ENCODE measurements at places on chromosomes 12 and 14.

GRCh38 chr12:29552994-29553748 lies 55.7 kb upstream of the OVCH1 start:
- DNase-seq: no peak

- no peak for DNase-seq
Measured at GRCh38 chr12:44428825-44429224, 447.3 kb downstream of the NELL2 start.

DNA sequence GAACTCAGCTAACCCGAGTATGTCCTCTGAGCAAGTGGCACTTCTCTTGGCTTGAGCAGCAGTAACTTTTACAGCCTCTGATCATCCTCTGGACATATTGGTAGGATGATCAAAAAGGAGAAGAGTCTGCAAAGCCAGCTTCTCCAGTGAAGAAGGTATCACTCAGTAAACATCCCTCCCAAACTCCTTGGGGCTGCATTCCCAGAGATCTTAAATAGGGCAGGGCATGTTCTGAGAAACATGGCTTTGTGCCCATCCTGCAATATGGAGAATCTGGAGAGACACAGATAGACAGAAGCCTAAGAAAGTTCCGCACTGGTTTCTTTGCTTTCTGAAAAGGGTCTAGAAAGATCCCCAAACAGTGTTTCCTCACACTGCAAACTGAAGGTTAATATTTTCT lies 65.4 kb downstream of the RBM19 start:
- no peak for DNase-seq

DNA sequence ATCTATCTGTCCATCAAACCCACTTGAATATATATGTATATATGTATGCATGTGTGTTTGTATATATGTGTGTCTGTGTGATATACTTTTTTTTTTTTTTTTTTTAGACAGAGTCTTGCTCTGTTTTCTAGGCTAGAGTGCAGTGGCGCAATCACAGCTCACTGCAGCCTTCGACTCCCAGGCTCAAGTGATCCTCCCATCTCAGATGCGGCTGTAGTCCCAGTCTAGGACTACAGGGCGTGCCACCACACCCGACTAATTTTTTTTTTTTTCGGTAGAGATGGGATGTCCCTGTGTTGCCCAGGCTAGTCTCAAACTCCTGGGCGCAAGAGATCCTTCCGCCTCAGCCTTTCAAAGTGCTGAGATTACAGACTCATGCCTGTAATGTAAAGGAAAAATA lies 13.0 kb upstream of the APOBEC1 start:
- no peak for DNase-seq

DNA sequence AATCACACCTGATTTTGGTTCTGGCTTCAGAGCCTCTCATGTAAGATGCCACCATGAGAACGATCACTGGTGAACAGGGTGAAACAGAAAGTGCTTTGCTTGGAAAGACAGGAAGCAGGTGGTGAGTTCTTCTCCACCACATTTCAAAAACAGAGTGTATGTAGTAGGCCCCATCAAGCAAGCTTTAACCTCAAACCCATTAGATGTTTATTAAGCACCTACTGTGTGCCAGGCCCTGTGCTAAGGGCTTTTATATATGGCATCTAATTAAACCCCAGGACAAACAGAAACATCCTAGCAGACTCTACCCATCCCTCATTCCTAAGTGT lies 47.8 kb upstream of the MED13L start:
- no peak for DNase-seq

GRCh38 chr14:100882026-100882967 lies 21.2 kb downstream of the RTL1 start:
- no peak for DNase-seq

DNA sequence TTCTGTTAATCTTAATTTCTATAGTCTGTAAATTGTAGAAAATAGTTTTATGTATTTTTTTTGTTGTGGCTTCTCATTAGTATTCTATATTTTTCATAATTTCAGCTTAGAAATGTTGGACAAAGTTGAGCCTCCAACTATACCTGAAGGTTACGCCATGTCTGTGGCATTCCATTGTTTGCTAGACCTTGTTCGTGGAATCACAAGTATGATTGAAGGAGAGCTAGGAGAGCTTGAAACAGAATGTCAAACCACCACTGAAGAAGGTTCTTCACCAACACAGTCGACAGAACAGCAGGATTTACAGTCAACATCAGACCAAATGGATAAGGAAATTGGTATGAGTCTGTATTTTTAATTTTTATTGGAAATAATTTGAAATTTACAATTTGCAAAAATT lies 65.7 kb downstream of the MON2 start:
- DNase-seq: no peak

GRCh38 chr14:99945732-99946651 lies 119.2 kb upstream of the EVL start:
- DNase-seq: no peak

DNA sequence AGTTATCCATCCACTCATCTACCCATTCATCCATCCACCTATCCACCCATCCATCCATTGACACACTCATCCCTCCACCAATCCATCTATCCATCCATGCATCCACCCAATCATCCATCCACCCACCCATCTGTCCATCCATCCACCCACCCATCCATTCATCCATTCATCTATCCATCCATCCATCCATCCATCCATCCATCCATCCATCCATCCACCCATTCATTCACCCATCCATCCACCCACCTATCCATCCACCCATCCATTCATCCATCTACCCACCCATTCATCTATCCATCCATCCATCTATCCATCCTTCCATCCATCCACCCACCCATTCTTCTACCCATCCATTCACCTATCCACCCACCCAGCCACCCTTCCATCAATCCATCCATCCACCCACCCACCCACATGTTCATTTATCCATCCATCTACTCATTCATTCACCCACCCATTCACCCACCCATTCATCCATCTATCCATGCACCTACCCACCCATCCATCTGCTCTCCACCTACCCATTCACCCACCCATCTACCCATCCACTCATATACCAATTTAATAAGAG lies 193.8 kb upstream of the ARID2 start:
- DNase-seq: no peak

DNA sequence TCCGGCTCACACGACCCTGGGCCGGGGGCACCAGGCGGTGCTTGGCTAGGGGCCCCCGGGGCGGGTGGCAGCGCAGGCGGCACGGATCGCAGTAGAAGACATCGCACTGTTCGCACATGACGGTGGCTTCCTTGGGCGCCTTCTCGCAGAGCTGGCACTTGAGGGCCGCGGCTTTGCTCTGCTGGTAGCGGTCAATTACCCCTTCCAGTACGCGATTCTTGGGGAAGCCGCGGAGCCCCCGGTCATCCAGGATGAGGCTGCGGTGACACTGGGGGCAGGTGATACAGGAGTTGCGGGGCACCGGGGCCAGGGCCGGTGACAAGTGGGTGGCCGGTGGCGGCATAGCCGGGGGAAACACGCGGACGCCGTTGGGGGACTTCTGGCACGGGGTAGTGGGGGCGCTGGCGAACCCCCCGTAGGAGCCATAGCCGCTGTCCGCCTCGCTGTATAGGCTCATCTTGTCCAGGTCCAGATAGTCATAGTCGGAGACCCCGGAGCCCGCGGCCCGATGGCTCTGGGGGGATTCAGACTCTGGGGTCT lies 553 bp downstream of the TRIM9 start:
- no peak for DNase-seq

DNA sequence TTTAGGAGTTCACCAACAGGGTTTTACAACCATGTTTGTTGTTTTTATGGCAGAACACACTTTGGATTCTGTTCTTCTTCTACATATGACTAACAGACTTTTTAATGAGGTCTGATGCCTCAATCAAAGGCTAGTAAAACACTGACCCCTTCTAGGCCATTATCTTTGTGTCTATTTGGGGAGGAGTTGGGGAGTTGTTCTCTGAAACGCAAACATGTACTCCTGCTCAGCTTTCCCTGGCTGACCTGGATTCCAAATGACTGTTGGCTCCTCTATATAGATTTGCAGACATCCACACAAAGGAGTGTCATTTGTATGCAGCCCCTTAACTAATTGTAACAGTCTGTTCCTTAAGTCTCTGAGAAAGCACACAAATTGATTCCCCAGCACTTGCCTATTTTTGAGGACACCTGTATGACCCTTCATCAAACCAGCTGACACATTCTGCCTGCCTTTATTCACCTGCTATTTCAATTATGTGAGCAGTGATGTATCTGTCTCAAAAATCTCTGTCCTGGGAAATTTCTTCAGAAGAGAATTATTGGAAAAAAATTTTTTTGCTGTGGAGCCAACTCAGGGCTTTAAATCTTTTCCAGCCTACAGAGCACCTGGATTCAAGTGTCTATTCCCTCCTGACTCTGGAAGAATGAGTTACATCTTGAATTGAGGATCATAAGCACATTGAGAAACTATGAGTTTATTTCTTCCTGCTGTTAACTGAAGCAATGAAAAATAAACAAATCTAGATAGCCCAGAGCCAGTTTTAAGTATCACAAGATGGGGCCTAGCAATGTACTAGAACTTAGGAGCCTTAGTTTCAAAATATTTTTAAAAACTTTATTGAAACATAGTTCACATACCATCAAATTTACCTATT lies 417.2 kb downstream of the RAD51B start:
- no peak for DNase-seq

GRCh38 chr12:56953314-56953713 lies 4.1 kb downstream of the RDH16 start:
- no peak for DNase-seq

GRCh38 chr12:77494296-77494695 lies 336.4 kb upstream of the NAV3 start:
- DNase-seq: no peak

- DNase-seq: no peak
Measured at GRCh38 chr14:52013984-52014600, 24.7 kb downstream of the RTRAF start.

GRCh38 chr12:4068981-4069669 lies 195.9 kb upstream of the PARP11 start:
- no peak for DNase-seq

- no peak for DNase-seq
Measured at GRCh38 chr14:76856769-76857168, 30.6 kb downstream of the LRRC74A start.

DNA sequence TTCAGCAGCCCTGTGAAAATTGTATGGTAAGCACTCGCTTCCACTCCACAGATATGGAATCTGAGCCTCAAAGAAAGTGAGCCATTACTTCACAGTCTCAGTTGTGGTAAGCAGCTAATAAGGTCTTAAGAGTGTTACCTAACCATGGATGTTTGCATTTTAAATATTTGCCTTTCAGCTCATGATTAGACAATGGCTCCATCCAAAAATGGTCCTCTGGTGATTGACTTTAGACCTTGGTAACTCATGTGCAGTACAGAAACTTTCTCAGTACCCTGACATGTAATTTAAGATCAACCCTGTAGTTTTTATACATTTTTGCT lies 1.8 kb downstream of the A2M start:
- DNase-seq: no peak

DNA sequence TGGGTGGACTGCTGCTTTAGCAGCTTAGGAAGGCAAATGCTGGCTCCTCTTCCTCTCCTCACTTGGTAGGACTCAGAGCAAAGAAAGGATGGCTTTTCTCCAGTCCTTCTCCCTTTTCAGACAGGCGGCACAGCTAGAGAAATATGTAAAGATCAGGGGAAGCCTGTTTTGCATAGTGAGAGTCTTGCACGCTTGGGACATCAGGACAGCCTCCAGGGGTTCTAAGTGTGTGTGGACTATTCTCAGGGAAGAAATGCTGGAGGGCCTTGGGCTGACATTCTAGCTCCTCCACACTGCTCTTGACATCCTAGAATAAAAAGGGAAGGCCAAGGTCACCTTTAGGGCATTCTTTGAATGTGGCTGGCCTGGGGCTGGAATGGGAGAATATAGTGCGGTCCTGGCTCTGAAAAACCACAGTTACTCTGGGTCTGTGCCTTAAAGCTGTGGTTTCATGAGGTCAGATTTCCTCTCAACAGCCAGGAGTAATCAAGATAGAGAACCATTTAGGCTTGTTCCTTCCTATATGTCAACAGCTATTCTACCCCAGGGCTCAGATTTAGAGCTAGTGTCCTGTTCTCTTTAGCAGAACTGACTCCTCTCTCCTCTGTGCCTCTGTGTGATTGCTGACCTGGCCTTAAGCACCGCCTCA lies 24.3 kb downstream of the CMA1 start:
- no peak for DNase-seq

GRCh38 chr14:89955022-89955744 lies 544 bp upstream of the TDP1 start:
- DNase-seq: no peak

- no peak for DNase-seq
Measured at GRCh38 chr12:1918884-1919236, 408 bp upstream of the CACNA2D4 start.

DNA sequence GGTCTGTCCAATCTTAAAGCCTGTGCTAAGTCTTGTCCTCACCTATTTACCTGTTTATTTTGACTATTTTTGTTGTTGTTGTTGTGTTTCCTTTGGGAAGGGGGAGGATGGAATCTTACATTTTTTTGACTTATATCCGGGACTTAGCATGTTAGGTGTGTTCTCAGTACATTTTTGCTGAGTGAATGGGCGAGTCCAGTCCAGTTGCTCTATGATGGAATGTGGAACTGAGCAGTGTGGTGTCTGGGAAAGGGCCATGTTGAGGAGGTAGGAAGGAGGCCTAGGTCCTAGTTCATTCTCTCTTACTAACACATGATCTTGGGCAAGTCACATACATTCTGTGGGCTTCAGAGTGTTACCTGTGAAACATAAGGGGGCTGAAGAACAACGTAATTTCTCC lies 80.9 kb upstream of the SLC38A2 start:
- no peak for DNase-seq

DNA sequence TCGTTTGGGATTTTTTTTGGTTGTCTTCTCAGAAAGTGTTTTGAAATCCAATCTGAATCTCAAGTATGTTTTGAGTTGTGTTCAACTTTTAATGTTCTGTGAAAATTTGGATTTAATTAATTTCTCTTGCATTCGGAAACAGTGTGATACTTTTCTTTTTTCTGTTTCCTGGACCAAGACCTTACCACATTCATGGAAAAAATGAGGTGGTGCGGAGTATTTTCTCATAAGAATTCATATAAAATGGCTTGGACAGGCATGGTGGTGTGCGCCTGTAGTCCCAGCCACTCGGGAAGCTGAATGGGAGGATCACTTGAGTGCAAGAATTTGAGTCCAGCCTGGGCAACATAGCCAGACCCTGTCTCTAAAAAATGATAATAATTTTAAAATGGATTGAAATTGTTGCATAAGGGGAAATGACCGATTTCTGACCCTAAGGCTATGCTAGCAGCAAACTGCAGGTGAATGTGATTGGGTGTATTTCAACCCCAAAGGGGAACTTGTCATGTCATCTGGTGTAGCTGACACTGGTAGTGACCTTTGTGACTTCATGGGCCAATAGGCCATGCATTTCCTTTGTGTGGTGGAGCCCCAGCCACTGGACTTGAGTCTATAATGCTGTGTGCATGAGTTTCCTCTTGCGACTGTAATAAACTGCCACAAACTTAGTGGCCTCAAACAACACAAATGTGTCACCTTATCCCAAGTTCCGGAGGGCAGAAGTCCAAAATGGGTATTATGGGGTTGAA lies 123.5 kb upstream of the RFLNA start:
- no peak for DNase-seq

DNA sequence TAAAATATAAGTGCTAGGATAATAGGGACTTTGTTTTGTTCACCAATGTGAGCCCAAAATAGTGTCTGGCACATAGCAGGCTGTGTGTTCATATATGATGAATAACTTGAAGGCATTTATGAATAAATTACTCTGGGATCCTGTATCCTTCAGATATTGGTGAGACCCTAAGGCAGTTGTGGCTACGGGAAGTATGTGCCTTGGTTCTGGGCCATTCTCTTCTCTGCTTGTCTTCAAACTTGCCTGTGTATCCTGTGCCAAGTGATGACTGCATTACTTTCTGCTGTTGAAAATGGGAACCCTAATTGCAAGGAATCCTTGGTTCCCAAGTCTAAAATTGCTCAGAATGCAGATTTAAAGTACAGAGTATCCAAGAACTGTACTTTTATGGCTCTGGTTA lies 67.6 kb upstream of the KTN1 start:
- DNase-seq: no peak
